ENCODE measurements at places on chromosomes 3 and 15. TPM values are rescaled to one million over a fixed set of nuclear protein-coding genes. Genes with fewer than 3 reads are reported as not detected.

Gene BNC1
- 23.3 TPM for total RNA-seq

Gene ANKRD63
- total RNA-seq = not detected

Gene ARPP21
- total RNA-seq = not detected

Gene ST8SIA2
- total RNA-seq = not detected

Gene HTR3E
- not detected for total RNA-seq

Gene OR5K2
- total RNA-seq = not detected

Gene ARL13B
- 11.0 TPM for total RNA-seq

Gene B2M
- total RNA-seq = 2,217 TPM

Gene TMEM45A
- total RNA-seq = 107 TPM

Gene TRH
- total RNA-seq = not detected

Gene MYL3
- total RNA-seq = not detected

Gene ALS2CL
- 0.30 TPM for total RNA-seq

Gene EIF4G1
- 258 TPM for total RNA-seq

Gene FEZF2
- not detected for total RNA-seq

Gene STRIT1
- not detected for total RNA-seq

Gene SLC22A14
- total RNA-seq = 0.59 TPM

Gene FBXL22
- total RNA-seq = 0.59 TPM

Gene SKOR1
- 0.09 TPM for total RNA-seq

Gene CLRN1
- not detected for total RNA-seq

Gene VIPR1
- not detected for total RNA-seq

Gene GRIP2
- 0.09 TPM for total RNA-seq

Gene P3H2
- total RNA-seq = 24.8 TPM

Gene KLHL6
- total RNA-seq = under 0.01 TPM

Gene OR5H2
- total RNA-seq = not detected

Gene MELTF
- 9.8 TPM for total RNA-seq

Gene CCRL2
- total RNA-seq = not detected

Gene SLC28A1
- total RNA-seq = not detected

Gene CHRFAM7A
- under 0.01 TPM for total RNA-seq

Gene GCNT3
- total RNA-seq = 0.09 TPM

Gene GNAT1
- not detected for total RNA-seq

Gene SV2B
- under 0.01 TPM for total RNA-seq

Data from smooth muscle cell of the umbilical artery (primary cell).